ENCODE measurements at places on chromosomes 4 and X.

DNA sequence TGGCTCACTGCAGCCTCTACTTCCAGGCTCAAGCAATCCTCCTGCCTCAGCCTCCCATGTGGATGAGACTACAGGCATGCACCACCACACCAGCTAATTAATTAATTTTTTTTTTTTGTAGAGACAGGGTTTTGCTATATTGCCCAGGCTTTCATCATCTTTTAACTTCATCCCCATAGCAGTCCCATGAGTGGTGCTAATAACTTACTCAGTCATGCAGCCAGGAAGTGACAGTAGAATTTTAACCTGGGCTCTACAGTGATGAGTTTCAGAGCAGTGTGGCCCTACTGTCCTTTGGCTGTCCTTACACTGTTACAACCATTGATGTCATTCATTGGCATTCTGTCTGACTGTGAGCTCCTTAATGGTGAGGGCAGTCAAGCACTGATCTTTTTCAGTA is 3.9 kb upstream of the OCIAD2 start:
- no peak for DNase-seq

GRCh38 chrX:153333266-153333665 is 687 bp upstream of the ZNF275 start:
- DNase-seq = no peak

GRCh38 chr4:40991908-40992307 is 222.4 kb downstream of the APBB2 start:
- DNase-seq = no peak

- no peak for DNase-seq
Observed at GRCh38 chrX:74505437-74505836, 84.1 kb downstream of the SLC16A2 start.

GRCh38 chr4:168480931-168481611 is 779 bp upstream of the DDX60L start:
- DNase-seq = no peak

- DNase-seq = no peak
Observed at GRCh38 chr4:100929758-100930157, 411.9 kb upstream of the EMCN start.

DNA sequence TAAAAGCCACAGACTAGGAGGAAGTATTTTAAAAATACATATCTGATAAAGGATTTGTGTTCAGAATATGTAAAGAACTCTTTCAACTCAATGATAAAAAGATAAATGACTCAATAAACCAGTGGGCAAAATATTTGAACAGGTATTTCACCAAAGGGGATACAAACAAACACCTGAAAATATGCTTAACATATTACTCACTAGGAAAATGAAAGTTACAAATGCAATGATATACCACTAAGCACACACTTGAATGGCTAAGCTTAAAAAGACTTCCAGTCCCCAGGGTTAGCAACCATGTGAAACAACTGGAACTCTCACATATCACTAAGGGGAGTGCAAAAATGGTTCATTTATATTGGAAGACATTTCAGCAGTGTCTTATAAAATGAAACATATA is 131.6 kb downstream of the SLIT2 start:
- DNase-seq = no peak

GRCh38 chr4:109375778-109376414 is 57.7 kb upstream of the SEC24B start:
- no peak for DNase-seq

DNA sequence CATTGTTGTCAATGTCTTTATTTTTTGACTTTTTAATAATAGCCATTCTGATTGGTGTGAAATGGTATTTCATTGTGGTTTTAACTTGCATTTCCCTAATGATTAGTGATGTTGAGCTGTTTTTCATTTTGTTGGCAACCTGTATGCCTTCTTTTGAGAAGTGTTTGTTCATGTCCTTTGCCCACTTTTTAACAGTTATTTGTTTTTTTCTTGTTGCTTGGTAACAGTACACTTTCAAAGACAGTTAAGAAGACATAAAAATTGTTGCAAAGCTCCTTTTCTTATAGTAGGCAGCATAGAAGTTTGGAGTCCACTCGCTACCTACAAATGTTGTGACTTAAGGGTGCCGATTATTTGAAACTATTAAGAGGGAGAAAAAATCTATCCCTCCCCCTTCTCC is 48.7 kb upstream of the SLC7A11 start:
- DNase-seq = no peak

DNA sequence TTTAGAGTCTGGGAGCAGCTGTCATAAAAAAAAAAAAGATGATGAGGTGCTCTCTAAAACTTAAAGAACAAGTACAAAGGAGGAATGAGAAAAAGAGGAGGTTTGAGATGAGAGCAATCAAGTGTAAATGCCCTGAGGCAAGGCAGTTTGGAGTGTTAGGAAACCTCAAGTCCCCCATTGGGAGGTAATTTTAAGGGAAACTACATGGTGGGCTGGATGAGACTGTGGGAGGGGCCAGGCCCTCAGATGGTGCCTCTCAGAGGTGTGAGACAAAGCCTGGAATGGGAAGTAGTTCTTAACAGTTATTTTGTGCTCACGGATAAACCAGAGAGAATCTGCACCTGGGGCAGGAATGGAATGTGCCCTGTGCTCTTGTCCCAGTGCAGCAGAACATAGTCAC is 1.9 kb upstream of the MAGEB3 start:
- DNase-seq = no peak

DNA sequence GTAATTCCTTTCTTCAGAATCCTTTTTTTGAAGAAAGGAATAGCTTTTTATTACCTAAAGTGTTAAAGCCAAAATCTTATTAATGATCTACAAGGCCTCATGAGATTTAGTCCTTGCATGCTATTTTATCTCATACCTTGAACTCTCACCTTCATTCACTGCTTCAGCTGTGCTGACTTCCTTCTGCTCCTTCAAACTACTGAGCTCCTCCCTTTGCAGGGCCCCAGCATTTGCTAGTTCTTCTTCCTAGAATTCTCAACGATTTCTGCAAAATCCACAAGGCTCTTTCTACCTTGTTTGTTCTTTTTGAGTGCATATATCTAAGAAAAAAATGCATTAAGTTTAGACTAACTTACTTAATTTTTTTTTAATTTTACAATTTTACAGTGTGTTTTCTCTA is 619.5 kb downstream of the EPHA5 start:
- DNase-seq = no peak

DNA sequence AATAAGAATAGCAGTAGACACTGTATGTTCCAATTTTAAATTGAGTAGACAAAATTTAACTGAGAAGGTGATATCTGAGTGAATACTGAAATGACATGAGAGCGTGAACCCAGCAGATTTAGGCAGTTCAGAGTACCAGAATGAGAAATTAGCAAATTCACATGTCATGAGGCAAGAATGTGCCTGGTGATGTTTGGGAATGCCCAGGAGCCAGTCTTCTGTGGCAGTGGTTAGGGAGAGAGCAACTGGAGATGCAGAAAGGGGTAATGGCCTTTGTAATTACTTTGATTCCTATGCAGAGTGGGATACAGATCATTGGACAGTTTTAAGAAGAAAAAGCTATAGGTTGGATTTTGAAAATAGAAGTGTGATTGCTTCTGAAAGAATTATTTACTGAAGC is 621.9 kb downstream of the TECRL start:
- no peak for DNase-seq

- no peak for DNase-seq
Observed at GRCh38 chr4:77052352-77052751, 23.4 kb downstream of the CCNI start.

DNA sequence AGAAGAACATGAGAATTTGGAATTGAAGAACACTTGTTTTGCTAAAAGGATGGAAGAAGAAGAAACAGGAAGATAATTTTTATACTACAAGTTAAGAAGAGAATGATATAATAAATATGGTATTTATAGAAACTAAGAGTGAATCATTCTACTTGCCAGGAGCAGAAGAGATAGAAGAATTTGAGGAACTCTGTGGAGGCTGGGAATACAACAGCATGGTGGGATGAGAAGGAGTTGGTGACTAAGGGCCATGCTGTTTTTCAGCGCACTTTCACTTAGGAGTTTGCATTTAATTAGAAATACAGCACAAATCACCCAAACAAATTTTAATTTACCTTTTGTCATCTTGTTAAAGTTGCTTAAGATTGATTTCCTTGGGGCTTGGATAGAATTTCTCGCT is 20.5 kb downstream of the HADH start:
- DNase-seq = no peak

DNA sequence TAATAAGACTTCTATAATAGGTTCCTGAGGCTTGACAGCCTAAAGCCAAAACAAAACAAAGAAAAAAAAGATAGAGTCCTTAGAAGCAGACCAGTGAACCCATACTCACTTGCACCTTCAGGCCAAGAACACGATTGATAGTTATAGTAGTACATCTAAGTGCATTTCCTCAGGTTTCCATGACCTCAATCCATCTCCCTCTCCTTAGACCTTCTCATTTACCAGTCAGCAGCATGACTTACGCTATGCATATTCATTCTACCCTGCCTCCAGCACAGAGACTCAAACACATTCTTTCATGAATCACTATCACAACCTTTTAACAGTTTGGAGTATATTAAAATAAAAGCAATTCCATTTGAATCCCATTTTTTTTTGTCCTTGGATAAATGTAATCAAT is 855.6 kb downstream of the CCSER1 start:
- no peak for DNase-seq

All from right atrium auricular region (tissue), 2 donors.